ENCODE measurements at places on chromosomes 2 and 18. TPM values are rescaled to one million over a fixed set of nuclear protein-coding genes. Genes with fewer than 3 reads are reported as not detected.
A peak's percentile ranks its signal among the peaks of the same experiment; 100 is the strongest.

GRCh38 chr2:23584054-23584745, 199.2 kb downstream of the KLHL29 start:
- no peaks in the 10 kb centered on the region for H3K4me1 ChIP-seq
- DNase-seq: no peak
- H3K27me3 ChIP-seq: no peaks in the 10 kb centered on the region
- no peaks in the 10 kb centered on the region for H3K36me3 ChIP-seq

DNA sequence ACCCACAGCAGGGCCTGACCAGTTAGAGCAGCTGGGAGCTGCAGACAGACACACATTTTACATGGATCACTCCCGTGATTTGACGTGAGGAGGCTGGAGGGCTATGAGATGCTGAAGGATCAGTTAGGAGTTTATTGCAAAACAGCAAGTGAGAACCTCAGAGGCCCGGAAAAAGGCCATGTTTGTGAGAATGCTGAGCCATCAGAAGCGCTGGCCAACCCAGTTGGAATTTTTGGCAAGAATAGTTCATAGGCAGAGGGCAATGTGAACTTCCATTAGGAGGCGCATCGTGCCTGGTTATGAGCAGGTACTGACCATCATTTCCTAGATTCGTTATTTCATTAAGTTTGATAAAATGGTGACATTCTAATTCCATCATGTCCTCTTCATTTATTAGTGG, 23.3 kb upstream of the LMAN1 start:
- H3K27ac ChIP-seq: no peak overlapping the region
- no peaks in the 10 kb centered on the region for H3K4me1 ChIP-seq
- peak; percentile 71 for DNase-seq
- no peaks in the 10 kb centered on the region for H3K36me3 ChIP-seq
- H3K4me3 ChIP-seq: no peak overlapping the region
- H3K27me3 ChIP-seq: no peaks in the 10 kb centered on the region

DNA sequence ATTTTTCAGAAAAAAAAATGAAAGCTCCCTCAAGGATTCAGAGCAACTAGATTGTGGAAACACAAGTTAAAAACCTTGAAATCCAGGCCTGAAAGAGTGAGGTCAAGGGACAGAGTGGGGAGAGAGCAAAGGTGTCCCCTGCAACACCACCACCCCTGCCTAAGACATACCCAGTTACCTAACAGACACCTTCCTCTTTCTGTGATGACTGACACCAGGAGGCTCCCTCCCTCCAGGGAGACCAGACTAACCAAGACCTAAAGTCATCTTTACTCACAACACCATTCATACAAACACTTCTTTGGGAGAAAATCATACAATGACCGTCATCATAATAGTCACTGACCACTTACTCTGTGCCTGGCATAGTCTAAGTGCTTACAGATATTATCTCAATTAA, 151.8 kb upstream of the NABP1 start:
- H3K27ac ChIP-seq: no peak overlapping the region
- H3K36me3 ChIP-seq: no peaks in the 10 kb centered on the region
- H3K27me3 ChIP-seq: no peaks in the 10 kb centered on the region
- no peak overlapping the region for H3K4me3 ChIP-seq
- H3K4me1 ChIP-seq: no peaks in the 10 kb centered on the region

GRCh38 chr18:29181151-29181901, 1004.4 kb upstream of the CDH2 start:
- H3K27ac ChIP-seq: peak overlapping the region; percentile 32
- H3K27me3 ChIP-seq: no peaks in the 10 kb centered on the region
- no peaks in the 10 kb centered on the region for H3K36me3 ChIP-seq
- H3K4me3 ChIP-seq: no peak overlapping the region
- H3K4me1 ChIP-seq: no peaks in the 10 kb centered on the region

- H3K27ac ChIP-seq: no peak overlapping the region
- H3K36me3 ChIP-seq: peaks cover 7% of the 10 kb centered on the region
- DNase-seq: no peak
- H3K4me3 ChIP-seq: no peak overlapping the region
Measured at GRCh38 chr2:231293163-231293562, 94.7 kb downstream of the ARMC9 start.

- no peak for DNase-seq
- peaks cover 15% of the 10 kb centered on the region for H3K36me3 ChIP-seq
- peaks cover 5% of the 10 kb centered on the region for H3K4me1 ChIP-seq
- H3K27me3 ChIP-seq: no peaks in the 10 kb centered on the region
- no peak overlapping the region for H3K4me3 ChIP-seq
Measured at GRCh38 chr2:39252888-39253518, 9.2 kb upstream of the CDKL4 start.

GRCh38 chr2:8414946-8415879, 266.6 kb upstream of the ID2 start:
- DNase-seq: no peak
- no peak overlapping the region for H3K4me3 ChIP-seq
- no peaks in the 10 kb centered on the region for H3K36me3 ChIP-seq
- H3K4me1 ChIP-seq: peaks cover 4% of the 10 kb centered on the region

GRCh38 chr18:48640566-48641270, 101.9 kb downstream of the CTIF start:
- H3K4me1 ChIP-seq: no peaks in the 10 kb centered on the region
- no peak for DNase-seq
- no peaks in the 10 kb centered on the region for H3K36me3 ChIP-seq
- no peak overlapping the region for H3K27ac ChIP-seq

- DNase-seq: no peak
- H3K4me3 ChIP-seq: no peak overlapping the region
- H3K36me3 ChIP-seq: peaks cover 5% of the 10 kb centered on the region
- H3K27ac ChIP-seq: no peak overlapping the region
- H3K4me1 ChIP-seq: no peaks in the 10 kb centered on the region
Measured at GRCh38 chr2:10145519-10146357, 23.2 kb downstream of the RRM2 start.

GRCh38 chr2:205768815-205769494, 86.7 kb downstream of the NRP2 start:
- no peak overlapping the region for H3K27ac ChIP-seq
- H3K4me1 ChIP-seq: peaks cover 37% of the 10 kb centered on the region
- H3K36me3 ChIP-seq: peaks cover 14% of the 10 kb centered on the region
- H3K27me3 ChIP-seq: no peaks in the 10 kb centered on the region

DNA sequence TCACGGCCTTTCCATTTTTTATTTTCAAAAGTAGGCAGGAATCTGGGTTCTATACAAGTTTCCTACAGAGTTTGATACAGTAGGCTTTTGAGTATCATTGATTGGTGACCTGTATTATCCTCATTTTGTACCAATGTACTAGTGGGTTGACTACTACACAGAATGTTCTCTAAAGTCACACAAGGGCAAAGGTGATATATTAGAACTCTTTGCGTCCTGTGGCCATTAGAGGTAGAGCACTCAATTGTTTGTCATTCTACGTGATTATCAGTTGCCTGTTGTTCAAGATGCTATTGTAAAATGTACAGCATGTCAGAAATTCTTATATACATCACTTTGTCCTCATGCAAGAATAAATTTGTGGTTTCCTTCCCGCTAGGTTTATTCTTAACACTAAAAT, 24.8 kb downstream of the WDR75 start:
- peaks cover 15% of the 10 kb centered on the region for H3K36me3 ChIP-seq
- no peak overlapping the region for H3K4me3 ChIP-seq

DNA sequence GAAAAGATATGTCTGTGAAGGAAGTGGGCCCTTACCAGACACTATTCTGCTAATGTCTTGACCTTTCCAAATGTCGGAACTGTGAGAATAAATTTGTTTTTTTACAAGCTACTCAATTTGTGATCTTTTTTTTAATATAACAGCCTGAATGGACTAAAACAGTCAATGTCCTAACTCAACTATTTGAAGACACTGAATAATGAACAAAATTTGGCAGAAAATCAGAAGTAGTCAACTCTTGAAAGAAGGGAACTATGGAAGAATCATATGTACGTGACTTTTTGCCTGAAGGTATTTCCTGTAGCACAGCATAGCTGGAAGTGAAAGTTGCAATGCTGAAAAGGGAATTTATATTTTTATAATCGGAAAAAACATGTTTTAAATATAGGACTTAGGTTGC, 351.8 kb upstream of the TFPI start:
- H3K27me3 ChIP-seq: no peaks in the 10 kb centered on the region
- H3K27ac ChIP-seq: no peak overlapping the region
- no peak overlapping the region for H3K4me3 ChIP-seq
- no peaks in the 10 kb centered on the region for H3K4me1 ChIP-seq

- peaks cover 4% of the 10 kb centered on the region for H3K4me1 ChIP-seq
- H3K27me3 ChIP-seq: no peaks in the 10 kb centered on the region
- peak overlapping the region; percentile 91 for H3K27ac ChIP-seq
- H3K4me3 ChIP-seq: no peak overlapping the region
Measured at GRCh38 chr2:240259924-240260529, 119.6 kb upstream of the OTOS start.

- no peak overlapping the region for H3K4me3 ChIP-seq
- H3K27ac ChIP-seq: no peak overlapping the region
- no peaks in the 10 kb centered on the region for H3K27me3 ChIP-seq
- no peaks in the 10 kb centered on the region for H3K4me1 ChIP-seq
Measured at GRCh38 chr2:66872986-66873754, 438.2 kb downstream of the MEIS1 start.

DNA sequence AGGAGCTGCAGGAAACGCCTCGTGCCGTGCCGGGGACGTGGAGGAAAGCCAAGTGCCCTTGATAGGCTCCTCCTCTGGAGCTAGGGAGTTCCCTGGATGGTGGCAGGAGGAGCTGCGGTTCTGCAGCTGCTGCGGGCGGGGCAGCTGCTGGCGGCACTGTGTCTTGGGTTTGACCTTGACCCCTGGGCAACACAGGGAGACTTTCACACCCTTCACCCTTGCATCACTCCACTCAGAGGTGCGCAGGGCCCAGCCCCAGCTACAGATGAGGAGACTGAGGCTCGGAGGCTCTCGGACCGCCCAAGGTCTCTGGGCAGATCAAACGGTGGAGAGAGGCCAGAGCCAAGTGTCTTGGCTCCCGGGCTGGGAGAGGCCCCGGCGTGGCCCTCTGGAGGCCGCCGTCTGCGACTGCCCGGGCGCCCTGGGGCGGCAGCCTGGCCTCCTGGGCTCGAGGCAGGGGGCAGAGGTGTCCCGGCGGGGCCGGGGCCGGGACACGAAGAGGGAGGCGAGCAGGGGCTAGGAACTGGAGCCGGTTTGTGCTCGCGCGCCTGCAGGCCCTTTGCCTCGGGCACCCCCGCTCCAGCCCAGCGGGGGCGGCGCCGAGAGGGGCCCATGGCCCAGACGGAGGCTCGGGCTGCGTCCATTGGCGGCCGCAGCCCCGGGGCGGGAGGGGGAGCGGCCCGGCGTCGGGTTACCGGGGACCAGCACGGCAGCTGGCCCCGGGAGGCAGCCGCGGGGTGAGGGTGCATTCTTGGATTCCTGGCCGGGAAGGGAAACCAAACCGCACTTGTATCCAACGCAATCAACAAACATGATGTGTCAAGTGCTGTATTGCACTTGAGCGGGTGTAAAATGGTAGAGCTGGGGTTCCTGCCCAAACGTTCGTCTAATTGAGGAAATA, 129.6 kb upstream of the SLC1A4 start:
- H3K27me3 ChIP-seq: no peaks in the 10 kb centered on the region
- DNase-seq: peak; percentile 89
- no peak overlapping the region for H3K4me3 ChIP-seq
- no peaks in the 10 kb centered on the region for H3K36me3 ChIP-seq

- DNase-seq: no peak
- H3K4me3 ChIP-seq: no peak overlapping the region
- H3K36me3 ChIP-seq: no peaks in the 10 kb centered on the region
- H3K4me1 ChIP-seq: peaks cover 30% of the 10 kb centered on the region
- H3K27me3 ChIP-seq: no peaks in the 10 kb centered on the region
- no peak overlapping the region for H3K27ac ChIP-seq
Measured at GRCh38 chr18:13273800-13274199, 55.2 kb downstream of the LDLRAD4 start.

DNA sequence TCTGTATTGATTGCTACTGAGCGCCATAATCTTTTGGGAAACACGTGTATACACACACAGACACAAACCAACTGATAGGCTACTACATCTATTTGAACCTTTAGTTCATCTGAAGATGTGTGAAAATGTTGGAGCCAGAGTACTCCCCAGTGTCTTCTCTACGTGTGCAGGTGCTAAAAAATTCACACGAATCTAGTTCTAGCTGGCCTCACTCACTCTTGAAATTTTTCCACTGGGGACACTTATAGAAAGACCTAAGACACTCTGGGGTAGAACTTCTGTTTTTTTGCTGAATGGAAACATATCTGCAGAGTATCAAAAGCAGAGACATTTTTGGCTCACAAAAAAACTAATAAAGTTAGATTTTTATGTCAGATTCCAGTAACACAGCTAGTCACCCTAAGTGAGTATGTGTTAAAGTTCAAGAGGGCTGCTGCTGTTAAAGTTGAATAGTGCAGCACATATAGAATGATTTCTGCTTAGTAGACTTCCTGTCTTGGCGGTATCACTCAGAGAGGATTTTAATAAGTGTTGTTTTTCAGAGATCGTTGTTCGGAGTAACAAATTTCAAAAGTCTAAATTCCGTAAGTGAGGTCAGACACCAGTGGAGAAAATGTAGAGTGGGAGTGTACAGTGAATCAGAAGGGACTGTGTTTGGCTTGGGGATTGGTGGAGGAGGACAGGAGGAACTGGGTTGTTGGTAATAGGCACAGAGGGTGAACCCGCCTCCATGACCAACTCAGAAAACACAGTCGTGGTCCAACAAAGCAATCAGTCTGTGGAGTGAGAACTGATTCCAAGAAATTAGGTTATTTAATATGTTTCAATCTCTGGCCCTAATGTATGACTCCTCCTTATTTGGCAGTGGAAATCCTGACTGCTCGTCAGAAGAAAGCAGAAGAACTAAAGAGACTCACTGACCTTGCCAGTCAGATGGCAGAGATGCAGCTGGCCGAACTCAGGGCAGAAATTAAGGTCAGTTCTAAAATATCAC, 43.1 kb downstream of the KCTD18 start:
- H3K36me3 ChIP-seq: peaks cover 7% of the 10 kb centered on the region
- no peak overlapping the region for H3K4me3 ChIP-seq
- no peaks in the 10 kb centered on the region for H3K4me1 ChIP-seq
- H3K27me3 ChIP-seq: no peaks in the 10 kb centered on the region

GRCh38 chr2:95006588-95006987, 18.9 kb upstream of the MAL start:
- no peaks in the 10 kb centered on the region for H3K27me3 ChIP-seq
- no peaks in the 10 kb centered on the region for H3K36me3 ChIP-seq
- H3K27ac ChIP-seq: no peak overlapping the region
- peaks cover 36% of the 10 kb centered on the region for H3K4me1 ChIP-seq

The SDC1 gene
- total RNA-seq: 234 TPM

The SH3BP4 gene
- total RNA-seq: 36.5 TPM

The MAPRE3 gene
- total RNA-seq: 34.1 TPM

The MARCO gene
- total RNA-seq: 213 TPM

The DSC3 gene
- 1.3 TPM for total RNA-seq

The OTOS gene
- not detected for total RNA-seq

The MFSD6 gene
- total RNA-seq: 61.7 TPM

The CNOT9 gene
- total RNA-seq: 37.7 TPM

The NYAP2 gene
- total RNA-seq: 1.5 TPM

The GREB1 gene
- total RNA-seq: 2.9 TPM
